Stimulated activated CD4-positive, alpha-beta T cell treated with anti-CD3 and anti-CD28 coated beads, Interleukin-1b, Interleukin-23, amount 100 ng/mL, for 48 hours (primary cell): ENCODE measurements at places on chromosomes 3 and 15.

DNA sequence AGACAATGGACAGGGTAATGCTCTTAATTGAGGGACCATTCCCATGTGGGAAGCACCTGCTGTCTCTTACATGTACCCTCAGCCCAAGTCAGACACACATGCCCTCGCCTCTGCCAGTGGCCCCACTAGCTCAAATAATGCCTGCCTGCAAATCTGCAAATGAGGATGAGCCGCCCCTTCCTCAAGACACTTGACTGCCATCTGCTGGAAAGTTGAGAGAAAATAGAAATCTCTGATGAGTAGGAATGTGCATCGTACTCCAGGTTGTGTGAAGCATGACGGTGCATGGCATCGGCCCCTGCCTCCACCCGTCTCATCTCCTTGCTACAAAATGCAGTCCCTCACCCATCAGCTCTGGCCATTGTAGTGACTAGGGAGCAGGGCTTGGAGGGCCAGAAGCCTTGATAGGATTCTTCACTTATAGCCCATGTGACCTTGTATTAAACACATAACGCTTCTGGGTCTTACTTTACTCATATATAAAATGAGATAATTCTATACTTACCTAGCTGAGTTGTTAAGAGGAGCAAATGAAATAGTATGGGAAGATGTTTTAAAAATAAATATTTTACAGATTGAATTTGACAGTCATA is 6.3 kb upstream of the SCN5A start:
- no peak for DNase-seq

DNA sequence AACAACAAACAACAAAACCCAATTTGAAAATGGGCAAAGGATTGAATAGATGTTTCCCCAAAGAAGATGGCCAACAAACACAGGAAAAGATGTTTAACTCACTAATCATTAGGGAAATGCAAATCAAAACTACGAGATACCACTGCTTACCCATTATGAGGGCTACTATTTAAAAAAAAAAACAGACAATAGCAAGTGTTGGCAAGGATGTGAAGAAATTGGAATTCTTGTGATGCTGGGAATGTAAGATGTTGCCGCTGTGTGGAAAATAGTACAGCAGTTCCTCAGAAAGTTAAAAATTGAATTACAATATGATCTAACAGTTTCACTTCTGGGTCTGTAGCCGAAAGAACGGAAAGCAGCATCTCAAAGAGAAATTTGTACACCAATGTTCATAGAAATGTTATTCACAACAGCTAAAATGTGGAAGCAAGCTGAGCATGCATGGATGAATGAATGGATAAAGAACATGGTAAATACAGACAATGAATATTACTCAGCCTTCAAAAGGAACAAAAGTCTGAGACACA is 121.9 kb downstream of the CHSY1 start:
- DNase-seq: no peak

DNA sequence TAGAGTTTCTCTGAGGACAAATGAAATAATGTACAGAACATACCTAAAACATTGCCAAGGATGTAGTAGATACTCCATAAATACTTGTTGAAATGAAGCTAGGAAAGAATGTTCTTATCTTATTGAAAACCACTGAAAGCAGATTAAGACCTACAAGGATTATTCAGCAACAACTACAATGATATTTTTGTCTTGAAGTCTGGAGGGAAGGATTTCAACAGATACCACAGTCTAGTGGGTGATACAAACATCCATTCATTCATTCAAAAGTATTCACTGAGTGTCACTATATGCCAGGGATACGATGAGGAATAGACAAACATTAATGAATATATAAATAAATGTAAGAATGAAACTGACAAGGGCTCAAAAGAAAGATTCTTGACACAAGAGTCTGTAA is 74.7 kb upstream of the THBS1 start:
- no peak for DNase-seq

- no peak for DNase-seq
These were observed 91.2 kb downstream of the MB21D2 start for GRCh38 chr3:192826214-192827006.

GRCh38 chr15:52699457-52699856 is 20.3 kb upstream of the ATOSA start:
- no peak for DNase-seq

GRCh38 chr3:63800097-63800496 is 19.0 kb upstream of the C3orf49 start:
- DNase-seq: no peak

GRCh38 chr15:51917493-51917892 is 54.1 kb downstream of the LEO1 start:
- DNase-seq: no peak

DNA sequence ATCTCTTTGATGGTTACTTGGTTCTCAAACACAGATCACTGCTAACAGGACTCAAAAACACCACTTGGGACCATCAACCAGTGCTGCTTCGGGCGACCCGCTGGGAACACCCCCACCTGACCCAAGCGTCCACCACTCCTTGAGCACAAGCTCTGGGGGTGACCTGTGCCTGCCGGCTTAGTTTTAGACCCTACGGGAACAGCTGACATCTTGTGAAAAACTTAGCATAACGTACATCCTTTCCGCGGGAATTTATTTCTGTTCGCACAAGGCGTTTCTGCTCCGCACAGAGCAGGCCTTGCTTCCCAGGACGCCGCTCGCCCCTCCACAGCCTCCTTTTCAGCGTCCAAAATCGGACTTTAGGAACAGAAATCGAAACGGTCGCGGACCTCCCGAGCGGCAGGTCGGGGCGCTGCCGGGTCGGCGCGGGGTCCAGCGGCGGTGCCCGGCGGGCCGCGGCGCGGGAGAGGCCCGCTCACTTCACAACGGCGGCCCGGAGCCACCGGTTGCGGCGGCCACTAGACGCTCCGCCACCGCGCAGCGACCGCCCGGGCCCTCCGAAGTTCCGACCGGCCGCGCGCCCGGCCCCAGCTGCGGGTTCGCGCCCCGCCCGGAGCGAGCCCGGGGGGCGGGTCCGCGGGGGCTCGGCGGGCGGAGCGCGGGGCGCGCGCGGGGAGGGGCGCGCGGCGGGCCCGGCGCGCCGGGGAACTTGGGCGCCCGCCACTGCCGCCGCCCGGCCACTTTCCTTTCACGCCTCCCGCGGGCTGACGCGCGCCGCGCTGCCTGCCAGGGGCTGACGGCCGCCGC is 959 bp downstream of the SFMBT1 start:
- DNase-seq: peak; percentile 34

DNA sequence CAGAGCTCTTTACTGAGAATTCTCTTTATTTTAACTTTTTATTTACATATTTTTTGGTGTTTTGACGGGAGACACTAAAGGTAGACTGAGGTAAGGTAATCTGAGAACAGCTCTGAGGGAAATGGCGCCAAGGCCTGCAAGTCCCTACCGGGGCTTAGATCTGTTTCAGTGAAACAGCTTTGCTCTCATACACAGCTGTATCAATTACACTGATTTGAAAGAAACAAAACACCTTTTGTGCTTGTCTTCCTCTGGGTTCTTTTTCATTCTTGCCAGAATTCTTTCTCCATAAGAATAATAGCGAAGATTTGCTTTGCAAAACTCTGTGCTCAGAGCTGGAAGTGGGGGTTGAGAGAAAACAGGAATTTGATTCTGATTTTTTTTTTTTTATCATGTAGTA is 79.5 kb upstream of the PEX5L start:
- no peak for DNase-seq

- DNase-seq: no peak
These were observed 178.9 kb downstream of the UACA start for GRCh38 chr15:70584441-70584837.

- peak; percentile 80 for DNase-seq
These were observed 46.1 kb upstream of the RASGRP1 start for GRCh38 chr15:38610748-38611147.

DNA sequence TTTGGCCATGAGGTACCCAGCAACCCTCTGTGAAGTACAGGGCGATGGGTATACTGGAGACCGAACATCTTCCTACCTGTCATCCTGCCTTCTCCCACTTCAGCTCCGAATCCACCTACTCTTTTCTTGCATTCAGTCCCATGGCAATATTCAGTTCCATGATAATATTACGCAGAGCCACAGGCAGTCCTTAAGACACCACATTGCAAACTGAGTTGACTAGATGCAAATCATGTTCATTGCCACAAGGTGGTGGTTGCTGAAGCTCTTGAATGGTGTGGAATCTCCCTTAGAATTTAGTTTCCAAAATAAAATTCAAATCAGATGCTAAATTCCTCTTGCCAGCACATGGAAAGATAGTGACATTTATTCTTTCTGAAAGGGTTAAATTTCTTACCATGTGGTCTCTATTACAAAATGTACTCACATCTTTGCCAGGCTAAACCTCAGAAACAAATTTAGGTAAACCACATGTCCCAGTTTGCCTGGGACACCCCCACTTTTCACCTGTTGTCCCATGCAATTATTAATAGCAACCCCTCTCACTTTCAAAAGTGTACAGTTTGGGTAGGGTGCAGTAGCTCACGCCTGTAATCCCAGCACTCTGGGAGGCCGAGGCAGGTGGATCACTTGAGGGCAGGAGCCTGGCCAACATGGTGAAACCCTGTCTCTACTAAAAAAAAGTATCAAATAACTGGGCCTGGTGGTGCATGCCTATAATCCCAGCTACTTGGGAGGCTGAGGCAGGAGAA is 1.7 kb upstream of the NME9 start:
- DNase-seq: no peak

DNA sequence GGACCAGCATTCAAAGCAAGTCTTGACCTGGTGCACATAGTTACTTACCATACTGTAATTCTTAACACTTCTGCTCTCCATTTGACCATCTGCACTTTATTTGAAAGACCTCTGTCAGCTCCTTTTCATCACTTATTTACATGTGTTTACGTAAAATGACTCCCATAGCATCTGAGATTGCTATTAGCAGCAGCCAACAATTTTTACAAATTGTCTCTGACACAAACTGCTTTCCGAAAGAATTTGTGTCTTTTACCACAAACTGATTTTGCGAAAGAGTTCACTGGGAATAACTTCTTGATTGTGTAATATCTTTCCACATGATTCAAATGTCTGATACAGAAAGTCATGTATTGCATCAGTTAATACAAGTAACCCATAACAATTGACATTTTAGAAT is 144.1 kb upstream of the PEX5L start:
- DNase-seq: no peak

DNA sequence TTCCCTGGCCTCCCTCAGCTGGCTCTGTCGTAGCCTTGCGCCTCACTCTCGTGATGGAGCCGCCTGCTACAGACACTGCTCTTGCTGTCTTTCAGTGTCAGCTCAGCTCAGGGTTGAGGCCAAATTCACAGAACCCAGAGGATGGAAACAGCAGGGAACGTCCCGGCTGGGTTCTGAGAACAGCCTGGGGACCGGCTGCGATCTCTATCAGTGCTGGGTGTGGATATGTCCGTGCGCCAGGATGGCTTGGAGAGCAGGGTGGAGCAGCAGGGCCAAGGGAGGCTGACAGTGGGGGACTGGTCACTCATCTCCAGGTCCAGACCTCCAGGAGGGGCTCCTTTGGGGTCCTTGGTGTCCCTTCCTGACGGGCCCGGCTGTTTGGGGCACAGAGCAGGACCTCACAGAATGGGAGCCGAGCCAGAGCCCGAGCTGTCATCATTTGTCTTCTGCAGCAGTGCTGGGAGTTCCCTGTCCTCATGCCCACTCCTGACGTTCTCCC is 18.4 kb downstream of the KLF15 start:
- DNase-seq: no peak

GRCh38 chr3:40875581-40875980 is 323.7 kb upstream of the CTNNB1 start:
- DNase-seq: no peak

- no peak for DNase-seq
These were observed 143.7 kb upstream of the ZNF385D start for GRCh38 chr3:21894459-21895340.

GRCh38 chr15:65310431-65311137 is 6.1 kb downstream of the RNU5B-1 start:
- no peak for DNase-seq

DNA sequence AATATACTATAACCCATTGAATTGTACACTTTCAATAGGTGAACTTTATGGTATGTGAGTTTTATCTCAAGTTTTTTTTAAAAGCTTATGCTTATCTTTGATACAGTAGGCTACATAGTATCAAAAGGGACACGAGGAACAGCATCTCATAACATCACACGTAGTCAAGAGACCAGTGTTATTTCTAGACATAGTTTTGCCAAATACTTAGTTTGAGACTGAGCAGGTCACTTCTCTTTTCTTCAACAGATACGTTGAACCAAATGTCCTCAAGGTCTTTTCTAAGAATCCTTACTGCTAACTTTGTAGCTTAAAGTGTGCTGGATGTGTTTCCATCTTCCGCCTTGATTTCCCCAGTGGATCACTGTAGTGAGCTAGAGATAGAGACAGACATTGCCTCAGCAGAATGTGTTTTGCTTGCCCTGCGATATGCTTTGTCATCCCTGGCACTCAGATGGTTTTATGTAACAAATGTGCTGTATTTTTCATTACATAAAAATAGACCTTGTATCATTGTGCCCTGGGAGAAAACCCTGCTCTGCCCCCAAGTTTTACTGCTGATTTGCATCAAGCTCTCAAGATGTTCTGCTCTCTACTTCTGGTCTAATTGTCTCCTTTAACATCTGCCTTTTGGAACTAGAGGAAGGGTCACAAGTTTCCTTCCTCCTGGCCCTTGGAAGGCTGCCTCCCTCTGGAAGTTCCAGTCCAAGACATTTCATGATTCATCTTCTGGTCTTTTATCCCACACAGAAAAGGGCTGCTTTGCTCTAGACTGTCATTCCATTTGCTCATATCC is 426.4 kb upstream of the RGMA start:
- no peak for DNase-seq

- DNase-seq: no peak
These were observed 19.7 kb downstream of the GOLGA6A start for GRCh38 chr15:74062671-74063070.
